Stimulated activated CD8-positive, alpha-beta memory T cell treated with anti-CD3 and anti-CD28 coated beads, Interleukin-4, amount 100 ng/mL, for 1 hour (primary cell): ENCODE measurements at places on chromosomes 2 and 18.

GRCh38 chr18:29096079-29096770 lies 919.3 kb upstream of the CDH2 start:
- DNase-seq = no peak

GRCh38 chr2:200378652-200379290 lies 72.3 kb downstream of the SPATS2L start:
- DNase-seq = no peak

GRCh38 chr2:43225788-43226557 lies 433 bp downstream of the ZFP36L2 start:
- peak; percentile 51 for DNase-seq

DNA sequence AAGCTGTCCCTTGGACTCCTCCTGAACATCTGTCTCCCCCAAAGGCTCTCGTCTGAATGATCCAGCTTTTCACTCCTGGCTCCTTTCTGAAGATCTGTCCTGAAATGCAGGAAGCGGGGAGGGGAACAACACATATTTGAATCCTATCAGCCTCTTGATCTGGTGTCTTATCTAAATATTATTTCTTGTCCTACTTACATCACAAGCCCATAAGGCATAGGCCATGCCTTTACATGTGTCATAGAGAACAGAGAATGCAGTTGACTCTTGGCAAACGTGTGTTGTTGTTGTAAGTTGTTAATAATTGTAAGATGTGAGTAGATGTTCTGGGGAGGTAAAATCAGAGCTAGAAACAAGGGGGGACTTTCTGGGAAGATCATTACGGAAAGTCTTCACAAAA lies 57.4 kb downstream of the GATA6 start:
- no peak for DNase-seq

DNA sequence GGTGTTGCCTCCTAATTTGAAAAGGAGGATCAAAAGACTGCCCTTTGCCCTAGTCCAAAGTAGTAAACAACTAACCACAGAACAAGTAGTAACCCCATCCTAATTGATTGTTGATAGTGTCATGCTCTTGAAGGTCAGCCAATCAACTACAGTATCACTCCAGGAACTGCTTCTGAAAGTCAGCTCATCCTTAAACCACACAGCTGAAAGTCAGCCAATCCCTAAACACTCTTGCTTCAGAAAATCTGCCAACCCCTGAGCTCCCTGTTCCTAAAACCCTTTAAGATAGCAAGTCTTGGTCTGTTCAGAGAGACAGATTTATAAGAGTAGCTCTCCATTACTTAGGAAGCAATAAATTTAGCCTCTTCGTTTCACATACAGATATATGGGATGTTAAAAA lies 51.6 kb upstream of the CPO start:
- no peak for DNase-seq

DNA sequence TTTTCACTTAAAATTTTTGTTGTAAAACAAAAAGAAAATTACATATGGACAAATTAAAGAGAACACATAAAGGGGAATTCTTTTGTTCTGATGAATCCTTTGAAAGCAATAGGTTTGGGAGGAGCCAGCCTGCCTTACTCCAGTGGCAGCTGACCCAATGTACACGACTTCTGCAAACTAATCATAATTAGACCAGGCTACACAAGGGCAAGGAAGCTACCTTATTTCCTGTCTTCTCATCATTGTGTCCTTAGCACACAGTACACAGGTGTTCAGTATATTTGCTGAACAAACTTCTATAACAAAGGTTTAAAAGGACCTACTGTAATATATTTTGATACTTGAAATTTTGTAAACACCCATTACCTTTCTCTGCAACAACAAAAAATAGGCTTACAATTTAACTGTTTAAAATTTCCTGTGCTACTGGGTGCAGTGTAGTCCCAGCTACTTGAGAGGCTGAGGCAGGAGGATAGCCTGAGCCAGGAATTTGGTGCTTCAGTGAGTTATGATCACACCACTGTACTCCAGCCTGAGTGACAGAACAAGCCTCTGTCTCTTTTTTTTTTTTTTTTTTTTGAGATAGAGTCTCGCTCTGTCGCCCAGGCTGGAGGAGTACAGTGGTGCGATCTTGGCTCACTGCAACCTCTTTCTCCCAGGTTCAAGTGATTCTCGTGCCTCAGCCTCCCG lies 18.9 kb downstream of the KCNG3 start:
- DNase-seq = no peak
